Midbrain (tissue), 1 donor: ENCODE measurements at places on chromosomes 6 and 20.

DNA sequence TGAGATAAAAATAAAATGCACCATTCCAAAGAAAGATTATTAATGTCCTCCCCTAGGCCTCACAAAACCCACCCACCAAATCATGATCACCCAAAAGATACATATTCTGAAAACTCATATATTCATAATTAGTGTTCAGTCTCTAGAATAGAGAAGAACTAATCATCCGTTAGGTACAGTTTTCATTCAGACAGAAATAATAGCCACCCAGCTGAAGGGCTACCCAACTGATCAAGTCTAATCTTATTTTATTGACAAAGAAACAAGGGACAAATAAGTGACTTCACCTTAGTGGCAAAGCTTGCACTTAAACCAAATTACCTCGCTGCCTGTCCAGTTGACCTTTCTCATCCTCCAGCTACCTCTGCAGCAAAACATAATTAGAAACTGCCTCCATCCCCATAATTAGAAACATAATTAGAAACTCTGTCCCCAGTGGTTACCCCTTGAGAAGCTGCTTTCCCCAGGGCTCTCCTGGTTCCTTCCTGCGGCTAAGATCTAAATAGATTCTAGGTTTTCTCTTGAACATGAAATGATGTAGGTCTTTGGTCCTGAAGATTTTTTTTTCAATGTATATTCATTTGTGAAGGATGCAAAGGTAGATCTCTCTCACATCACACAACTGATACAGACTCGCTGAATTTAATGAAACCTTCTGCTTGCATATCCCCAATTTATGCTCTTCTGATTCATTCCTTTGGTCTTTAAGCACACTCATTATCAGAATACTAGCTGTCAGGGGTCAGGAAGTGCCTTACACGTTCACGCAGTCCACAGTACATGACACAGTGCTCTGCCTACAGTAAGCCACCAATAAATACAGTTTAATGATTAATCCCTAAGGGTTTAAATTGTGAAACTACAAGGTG lies 46.3 kb downstream of the HBS1L start:
- no peak for DNase-seq

- no peak for DNase-seq
Measured at GRCh38 chr20:50689864-50690649, 1.3 kb downstream of the RIPOR3 start.

DNA sequence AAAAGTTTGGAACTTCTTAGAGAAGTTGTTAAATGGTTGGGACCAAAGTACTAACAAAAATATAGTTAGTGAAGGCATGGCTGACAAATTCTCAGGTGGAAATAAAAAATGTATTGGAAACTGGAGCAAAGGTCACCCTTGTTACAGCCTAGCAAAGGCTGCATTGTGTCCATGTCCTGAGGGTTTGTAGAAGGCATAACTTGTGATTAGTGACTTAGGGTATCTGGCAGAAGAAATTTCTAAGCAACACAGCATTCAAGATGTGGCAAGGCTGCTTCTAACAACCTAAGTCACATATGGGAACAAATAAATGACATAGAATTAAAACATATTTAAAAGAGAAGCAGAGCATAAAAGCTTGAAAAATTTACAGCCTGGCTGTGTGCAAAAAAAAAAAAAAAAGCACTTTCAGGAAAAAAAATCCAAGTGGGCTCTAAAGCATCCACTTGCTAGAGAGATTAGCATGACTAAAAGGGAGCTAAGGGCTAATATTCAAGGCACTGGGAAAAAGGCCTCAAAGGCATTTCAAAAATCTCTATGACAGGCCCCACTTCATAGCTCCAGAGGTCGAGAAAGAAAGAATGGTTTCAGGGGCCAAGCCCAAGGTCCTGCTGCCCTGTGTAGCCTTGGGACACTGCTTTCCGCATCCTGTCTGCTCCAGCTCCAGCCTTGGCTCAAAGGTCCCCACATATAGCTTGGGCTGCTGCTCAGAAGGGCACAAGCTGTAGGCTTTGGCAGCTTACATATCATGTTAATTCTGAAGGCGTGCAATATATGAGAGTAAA lies 453.2 kb upstream of the PTCHD4 start:
- no peak for DNase-seq

DNA sequence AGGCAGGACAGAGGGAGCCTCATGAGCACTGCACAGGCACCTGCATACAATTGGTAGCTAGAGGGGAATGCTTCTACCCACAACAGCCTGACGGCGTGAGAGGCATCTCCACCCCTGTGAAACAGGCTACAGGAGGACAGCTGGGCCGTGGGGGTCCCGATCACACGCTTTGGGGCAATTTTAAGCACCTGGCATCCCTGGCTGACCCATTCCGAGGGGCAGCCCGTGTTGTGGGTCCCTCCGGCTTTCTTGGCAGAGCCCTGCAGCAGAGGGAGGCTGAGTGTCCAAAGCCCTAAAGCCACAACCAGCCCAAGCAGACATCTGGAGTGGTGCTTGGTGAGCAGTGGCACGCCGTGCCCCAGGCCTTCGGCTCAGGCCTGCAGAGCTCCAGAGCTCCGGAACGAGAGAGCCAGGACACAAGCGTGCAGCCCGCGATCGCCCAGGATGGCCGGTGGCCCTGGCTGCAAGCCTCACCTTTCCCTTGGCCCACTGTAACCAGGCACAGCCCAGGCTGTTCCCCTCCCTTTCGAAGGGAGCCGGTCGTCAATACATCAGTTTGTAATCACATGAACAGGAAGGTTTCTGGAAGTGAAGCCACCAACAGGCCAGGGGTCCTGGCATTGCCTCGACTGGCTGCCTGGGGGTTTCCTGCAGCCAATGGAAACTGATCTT lies 81.4 kb downstream of the DLL1 start:
- DNase-seq = no peak

DNA sequence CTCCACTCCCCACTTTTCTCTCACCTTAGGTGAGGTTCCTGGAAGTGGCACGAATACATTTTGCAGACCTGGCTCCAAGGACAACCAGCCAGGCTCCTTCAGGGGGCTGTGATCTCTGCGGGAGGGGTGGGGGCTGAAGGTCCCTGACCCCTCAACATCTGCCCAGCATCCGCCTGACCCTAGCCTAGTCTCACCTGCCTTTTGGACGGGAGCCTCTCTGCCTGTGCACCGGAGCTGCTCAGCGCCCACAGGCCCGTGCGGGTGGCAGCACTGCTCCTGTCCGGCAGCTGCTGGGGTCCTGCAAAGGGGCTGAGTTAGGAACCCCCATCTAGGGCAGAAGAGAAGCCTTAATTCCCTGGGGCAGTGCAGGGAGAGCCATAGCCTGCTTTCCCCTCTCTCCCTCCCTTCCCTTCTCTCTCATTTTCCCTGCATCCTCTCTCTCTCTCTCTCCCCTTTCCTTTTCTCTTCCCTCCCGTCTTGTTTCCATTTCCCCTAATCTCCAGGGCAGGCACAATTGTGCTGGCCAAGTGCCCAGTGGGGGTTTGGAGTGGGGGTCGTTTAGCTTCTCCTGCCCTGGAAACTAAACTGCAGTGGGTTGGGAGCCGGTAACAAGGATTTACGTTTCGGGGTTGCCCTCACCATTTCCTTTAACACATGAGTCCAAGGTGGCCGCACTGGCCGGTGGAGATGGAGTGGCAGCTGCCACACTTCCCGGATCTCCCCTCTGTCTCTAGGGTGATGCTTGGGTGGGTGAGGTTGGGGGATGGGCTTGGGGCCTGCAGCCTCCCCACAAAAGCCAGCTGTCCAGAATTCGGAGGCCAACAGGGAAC lies 54.1 kb downstream of the CTCFL start:
- DNase-seq = no peak

DNA sequence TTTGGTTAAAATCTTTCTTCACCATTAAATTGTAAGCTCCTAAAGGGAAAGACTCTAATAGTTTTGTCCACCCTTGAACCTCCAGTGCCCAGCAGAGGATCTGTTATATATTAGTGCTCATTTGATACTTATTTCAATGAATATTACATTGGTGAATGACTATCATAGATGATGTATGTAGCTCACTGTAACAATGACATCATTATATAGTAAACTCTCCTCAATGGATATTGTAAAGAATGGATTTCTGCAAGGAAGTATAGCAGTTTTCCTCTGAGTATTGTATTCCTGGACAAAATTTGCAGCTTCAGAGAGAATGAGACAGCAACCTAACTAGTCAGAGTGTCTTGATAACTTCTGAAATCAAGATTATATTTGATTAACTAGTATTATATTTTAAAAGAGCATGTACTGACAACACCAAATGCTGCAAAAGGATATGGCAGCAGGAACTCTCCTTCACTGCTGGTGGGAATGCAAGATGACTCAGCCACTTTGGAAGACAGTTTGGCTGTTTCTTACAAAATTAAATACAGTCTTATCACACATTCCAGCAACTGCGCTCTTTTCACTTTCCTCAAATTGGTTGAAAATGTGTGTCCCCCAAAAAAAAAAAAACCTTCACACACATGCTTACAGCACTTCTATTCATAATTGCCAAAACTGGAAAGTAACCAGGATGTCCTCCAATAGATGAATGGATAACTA lies 189.8 kb upstream of the OPRM1 start:
- DNase-seq = no peak

- DNase-seq = no peak
Measured at GRCh38 chr20:371755-372542, 8.6 kb upstream of the TRIB3 start.

GRCh38 chr6:42690151-42690702 lies 32.2 kb downstream of the PRPH2 start:
- DNase-seq = no peak

GRCh38 chr6:37791156-37791919 lies 28.2 kb upstream of the ZFAND3 start:
- peak; percentile 95 for DNase-seq

GRCh38 chr6:52115145-52115741 lies 27.8 kb upstream of the PKHD1 start:
- no peak for DNase-seq

- no peak for DNase-seq
Measured at GRCh38 chr6:157229132-157229618, 94.1 kb downstream of the TMEM242 start.

DNA sequence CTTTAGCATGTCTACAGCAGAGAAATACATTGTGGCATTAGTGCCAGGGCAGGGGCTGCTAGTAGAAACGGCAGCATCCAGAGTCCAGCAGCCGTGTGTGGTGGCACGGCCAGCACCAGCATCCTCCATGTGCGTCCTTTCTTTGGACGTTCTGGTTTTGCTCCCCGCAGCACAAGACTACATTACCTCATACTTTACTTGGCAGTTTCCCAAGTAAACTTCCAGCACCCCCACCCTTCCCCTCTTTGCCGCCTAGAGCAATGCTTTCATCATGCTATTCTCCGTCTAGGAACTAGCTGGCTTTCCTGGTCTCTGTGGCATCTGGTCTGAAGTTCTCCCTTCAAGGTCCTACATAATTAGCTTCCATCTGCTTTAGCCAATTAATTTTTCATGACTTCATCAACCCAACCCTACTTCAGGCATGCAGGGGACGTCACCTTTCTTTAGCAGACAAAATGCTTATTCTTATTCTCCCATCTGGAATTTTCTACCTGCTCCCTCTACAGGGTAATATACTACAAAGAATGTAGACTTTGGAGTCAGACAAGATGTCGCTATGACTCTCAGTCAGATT lies 67.6 kb downstream of the BLOC1S5 start:
- no peak for DNase-seq

- no peak for DNase-seq
Measured at GRCh38 chr6:150680510-150680909, 80.8 kb downstream of the PLEKHG1 start.

- DNase-seq = no peak
Measured at GRCh38 chr6:144302701-144303372, 17.7 kb downstream of the UTRN start.

- DNase-seq = no peak
Measured at GRCh38 chr6:165268987-165269386, 40.4 kb downstream of the C6orf118 start.

- no peak for DNase-seq
Measured at GRCh38 chr20:38373231-38373867, 27.1 kb downstream of the LBP start.

DNA sequence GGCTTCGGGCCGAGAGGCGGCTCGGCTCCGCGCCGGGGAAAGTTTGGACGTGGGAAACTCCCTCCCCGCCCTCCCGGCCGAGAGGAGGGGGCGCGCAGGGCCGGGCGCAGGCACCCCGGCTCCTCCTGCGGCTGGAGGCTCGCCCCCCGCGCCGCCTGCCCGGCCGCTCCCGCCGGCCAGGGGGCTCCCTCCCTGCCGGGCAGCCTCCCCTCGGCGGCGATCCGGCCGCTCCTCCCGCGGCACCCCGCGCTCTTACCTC lies 370 bp downstream of the CDH22 start:
- no peak for DNase-seq

- no peak for DNase-seq
Measured at GRCh38 chr20:16446991-16447390, 126.3 kb downstream of the KIF16B start.

- no peak for DNase-seq
Measured at GRCh38 chr20:46031014-46031569, 2.1 kb downstream of the SLC12A5 start.

GRCh38 chr20:3233131-3233990 lies 5.6 kb downstream of the SLC4A11 start:
- DNase-seq = no peak

GRCh38 chr20:58650181-58650775 lies 805 bp upstream of the STX16 start:
- no peak for DNase-seq

DNA sequence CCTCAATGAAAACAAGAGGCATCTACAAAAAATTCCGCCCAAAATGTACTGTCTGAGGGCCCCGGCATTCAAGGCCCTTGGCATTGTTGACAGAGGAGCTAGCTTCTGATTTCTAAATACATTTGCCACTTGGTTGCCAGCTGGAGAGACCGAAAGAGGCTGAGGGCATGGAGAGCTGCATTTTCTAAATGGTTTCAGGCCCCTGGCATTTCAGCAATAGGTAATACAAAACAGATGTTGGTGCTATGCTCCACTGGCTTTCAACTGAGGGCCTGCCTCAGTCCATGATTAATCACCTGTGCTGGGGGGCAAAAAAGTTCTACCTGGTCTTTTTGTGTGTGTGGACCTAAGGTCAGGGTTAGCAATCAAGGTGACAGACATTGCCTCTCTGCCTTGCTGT lies 79.5 kb upstream of the ISM1 start:
- DNase-seq = no peak

- peak; percentile 85 for DNase-seq
Measured at GRCh38 chr20:25065625-25066338, 7.8 kb upstream of the ACSS1 start.

DNA sequence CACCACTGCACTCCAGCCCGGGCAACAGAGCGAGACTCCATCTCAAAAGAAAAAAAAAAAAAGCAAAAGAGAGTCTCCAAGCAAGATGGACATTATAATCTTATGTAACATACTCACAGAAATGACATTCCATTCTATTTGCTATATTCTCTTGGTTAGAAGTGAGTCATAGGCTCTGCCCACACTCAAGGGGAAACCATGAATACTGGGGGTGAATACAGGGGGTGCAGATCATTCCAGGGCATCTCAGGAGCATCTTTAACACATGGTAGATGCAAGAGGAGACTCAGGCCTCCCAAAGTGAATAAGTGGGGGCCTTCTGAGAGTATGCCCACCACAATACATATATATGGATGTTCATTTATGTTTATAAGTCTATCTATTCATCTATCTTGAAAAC lies 18.3 kb upstream of the RANBP9 start:
- DNase-seq = no peak

DNA sequence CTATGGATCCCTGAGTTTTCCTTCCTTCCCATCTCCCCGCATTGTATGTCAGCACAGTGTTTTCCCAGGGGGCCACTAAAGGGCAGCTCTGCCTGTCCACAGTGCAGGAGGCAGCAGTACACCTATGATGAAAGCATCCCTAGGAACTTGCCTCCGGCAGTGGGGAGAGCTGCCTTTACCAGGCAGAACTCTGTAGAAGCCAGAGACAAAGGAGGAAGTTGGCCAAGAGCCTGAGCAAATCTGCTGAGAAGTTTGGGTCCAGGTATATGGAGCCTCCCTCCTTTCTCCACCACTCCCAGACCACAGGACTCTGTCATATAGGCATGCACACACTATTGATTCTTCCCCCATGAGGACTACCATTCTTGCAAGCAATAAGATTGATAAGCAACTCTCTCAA lies 282.7 kb downstream of the TBC1D7 start:
- no peak for DNase-seq
